ENCODE measurements at places on chromosomes 5 and 9. TPM values are rescaled to one million over a fixed set of nuclear protein-coding genes. Genes with fewer than 3 reads are reported as not detected.

- DNase-seq = no peak
These were observed 106.7 kb upstream of the NR5A1 start for GRCh38 chr9:124613849-124614248.

DNA sequence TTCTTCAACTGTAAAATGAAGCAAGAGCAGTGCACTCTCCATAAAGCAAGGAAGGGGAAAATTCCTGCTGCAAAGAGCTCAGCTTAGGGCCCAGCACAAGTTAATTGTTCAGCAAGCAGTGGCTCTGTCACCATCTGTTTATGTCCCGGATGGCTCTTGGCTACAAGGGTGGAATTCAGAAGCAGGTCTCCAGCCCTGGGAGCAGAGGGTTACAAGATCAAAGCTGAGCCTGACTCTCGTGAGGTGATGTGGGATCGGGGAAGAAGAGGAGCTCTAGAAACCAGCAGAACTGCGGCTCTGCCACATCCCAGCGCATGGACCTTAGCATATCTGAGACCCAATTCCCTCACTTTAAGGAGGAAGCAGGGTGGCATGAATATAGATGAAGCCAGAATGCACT is 25.2 kb upstream of the OLFM1 start:
- no peak for DNase-seq

DNA sequence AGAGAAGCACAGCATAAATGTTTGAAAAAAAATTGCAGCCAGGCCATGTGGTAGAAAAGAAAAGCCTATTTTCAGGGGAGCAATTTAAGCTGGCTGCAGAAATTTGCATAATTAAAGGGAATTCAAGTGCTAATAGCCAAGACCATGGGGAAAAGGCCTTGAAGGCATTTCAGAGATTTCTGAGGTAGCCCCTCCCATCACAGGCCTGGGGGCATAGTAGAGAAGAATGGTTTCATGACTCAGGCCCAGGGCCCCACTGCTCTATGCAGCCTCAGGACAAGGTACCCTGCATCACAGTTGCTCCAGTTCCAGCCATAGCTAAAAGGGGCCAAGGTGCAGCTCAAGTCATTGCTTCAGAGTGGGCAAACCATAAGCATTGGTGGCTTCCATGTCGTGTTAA is 1416.0 kb downstream of the EFNA5 start:
- no peak for DNase-seq

DNA sequence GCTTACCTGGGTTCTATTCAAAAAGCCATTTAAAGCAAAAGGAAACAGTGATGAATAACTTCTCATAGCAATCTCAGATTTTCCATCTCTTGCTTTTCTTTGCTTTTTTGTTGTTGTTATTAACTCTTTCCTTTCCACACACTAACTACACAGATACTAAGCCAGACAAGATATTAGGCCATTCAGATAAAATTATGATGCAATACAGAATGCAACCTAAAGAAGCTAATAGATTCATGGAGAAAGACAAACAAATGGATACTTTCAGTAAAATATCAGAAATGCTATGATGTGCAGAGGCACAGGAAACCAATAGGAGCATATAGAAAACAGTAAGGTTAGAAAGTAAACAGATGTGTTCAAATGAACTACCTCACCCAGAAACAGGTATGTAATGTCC is 597.0 kb upstream of the ITGA1 start:
- DNase-seq = no peak

The FAM153A gene
- polyA plus RNA-seq = 0.35 TPM

The CCL28 gene
- 0.50 TPM for polyA plus RNA-seq

The DPYSL3 gene
- polyA plus RNA-seq = 80.6 TPM

- DNase-seq = no peak
These were observed 150.7 kb upstream of the ZNF462 start for GRCh38 chr9:106712279-106712678.

The SPAAR gene
- 3.4 TPM for polyA plus RNA-seq

The CDH6 gene
- 7.4 TPM for polyA plus RNA-seq

DNA sequence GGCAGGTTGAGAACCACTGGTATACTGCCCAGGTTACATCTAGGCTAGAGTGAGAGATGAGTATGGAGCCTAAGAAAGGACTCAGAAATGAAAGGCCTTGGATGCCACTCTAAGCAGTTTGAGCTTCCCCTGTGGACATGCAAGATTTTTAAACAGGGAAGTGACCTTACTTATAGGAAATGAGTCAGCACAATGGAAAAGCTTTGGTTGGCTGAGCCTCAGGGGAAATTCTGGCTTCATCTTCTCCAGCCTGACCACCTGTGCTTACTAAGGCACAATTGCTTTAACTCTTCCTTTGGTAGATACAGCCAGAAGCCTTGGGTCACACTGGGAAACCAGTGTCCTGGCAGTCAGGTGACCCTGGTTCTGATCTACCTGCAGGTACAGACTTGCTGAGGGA is 380.2 kb upstream of the ZNF462 start:
- DNase-seq = no peak

DNA sequence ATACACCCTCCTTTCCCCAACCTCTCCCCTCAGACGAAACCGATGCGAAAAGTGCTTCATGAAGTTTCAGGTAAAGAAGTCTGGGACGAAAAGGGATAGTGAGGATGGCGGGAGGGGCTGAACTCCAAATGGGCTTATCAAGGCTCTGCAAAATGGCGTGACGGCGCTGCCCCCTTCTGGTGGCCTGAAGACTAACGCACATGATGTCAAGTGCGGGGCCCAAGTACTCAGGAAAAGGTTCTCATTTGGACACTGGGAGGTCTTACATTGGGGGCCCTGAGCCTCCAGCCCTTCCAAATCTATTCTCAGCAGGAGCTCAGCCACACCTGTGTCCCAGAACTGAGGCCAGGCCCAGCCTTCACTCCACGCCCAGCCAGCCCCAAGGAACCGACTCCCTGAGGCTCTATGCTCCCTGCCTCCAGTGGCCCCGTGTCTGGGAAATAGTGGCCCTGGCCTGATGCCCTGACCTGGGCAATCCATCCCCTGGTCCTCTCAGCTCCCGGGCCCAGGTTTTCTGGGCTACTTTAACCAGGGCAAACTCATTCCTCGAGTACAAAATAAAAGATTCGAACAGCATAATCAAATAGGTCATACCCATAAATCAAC is 119.9 kb downstream of the KCNIP1 start:
- DNase-seq = no peak

GRCh38 chr9:93649610-93650261 is 73.4 kb downstream of the PHF2 start:
- no peak for DNase-seq

The LRRTM2 gene
- 2.9 TPM for polyA plus RNA-seq

DNA sequence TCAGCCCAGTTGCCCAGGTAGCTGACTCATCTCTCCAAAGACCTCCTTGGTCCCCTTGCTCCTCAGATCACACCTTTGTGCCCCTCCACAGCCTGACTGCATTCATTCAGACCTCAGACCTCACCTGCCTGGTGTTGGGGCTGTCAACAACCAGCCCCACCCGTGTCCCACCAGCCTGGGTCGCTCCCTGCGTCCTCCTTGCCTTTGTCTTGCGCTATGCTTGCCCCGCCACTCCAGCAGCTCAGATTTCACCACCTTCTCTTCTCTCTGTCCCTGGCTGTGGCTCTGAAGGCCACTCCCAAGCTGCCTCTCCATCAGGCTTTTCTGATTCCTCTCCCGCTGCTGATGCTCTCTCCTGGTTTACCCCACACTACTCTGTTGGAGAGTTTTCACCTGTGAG is 103.5 kb downstream of the MVB12B start:
- no peak for DNase-seq

The JAKMIP2 gene
- polyA plus RNA-seq = 11.5 TPM

DNA sequence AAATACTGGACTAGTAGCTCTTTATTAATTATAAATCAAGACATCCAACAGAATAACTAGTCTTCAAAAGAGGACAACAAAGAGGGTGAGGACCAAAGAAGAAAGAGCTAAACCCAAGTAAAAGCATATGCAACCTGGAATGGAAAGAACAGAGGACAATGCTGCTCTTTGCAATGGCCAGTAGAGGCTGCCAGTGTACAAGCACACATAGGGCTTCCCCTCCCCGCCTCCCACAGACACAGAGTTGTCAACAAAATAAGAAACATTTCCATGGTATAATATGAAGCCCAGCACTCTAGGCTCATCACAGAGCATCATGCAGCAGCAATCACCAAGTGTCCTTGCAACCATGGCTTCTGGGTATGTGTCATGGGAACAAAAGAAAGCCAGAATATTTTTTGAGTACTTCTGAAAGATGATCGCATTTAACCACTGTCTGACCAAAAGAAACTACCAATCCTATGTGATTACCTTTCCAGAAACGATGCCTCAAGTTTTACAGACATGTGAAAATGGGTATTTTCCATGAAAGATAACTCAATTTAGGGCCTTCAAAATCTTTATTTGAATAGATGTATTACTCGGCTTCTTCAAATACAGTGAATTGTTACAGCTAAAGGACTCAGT is 58.1 kb downstream of the RFX3 start:
- DNase-seq = peak; percentile 55

GRCh38 chr5:81506900-81507588 is 113.1 kb upstream of the ACOT12 start:
- no peak for DNase-seq

DNA sequence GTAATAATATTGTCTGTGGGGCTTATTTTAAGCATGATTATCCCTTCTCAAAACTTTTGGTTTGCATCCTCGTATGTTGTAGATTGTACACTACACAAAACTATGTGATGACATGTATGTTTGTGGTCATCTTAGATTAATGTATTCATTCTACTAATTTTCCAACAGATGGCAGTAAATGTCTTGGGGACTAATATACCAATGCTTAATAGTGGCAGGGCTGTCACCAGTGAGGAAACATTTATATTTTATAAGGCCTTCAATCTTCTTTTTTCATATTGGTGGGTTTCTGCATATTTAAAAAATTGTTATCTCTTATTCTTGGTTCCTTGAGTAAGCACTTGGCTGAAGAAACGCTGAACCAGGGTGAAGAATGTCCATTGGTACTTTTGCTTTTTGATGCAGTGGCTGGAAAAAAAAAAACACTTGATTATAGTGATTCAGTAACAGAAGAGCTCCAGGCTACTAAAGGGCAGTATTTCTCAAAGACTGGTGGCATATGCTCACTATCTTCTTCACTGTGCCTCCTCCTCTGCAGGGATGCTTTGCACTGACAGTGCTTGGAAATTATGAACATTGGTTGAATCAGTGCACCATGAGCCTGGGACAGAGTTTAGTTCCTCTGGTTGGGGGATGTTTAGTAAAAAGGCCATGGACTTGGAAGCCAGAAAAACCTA is 530.3 kb downstream of the RASEF start:
- DNase-seq = no peak

The ACTBL2 gene
- not detected for polyA plus RNA-seq

DNA sequence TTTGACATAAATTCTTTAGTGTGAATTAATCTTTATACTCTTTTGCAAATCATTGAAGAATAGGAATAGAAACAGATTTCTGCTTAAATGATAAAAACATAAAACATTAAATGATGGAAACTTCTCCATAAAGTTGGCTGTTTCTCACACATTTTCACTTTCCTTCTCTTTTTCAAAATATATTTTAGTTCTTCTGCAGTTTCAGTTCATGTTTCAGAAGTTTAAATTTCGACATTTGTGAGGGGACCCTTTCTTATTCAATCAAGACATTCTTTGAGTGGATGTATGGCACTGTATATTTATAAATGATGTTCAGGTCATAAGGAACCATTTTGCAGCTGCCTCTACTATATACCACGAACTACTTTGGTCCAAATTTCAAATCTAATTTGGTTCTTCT is 34.6 kb downstream of the TNFAIP8 start:
- DNase-seq = no peak

DNA sequence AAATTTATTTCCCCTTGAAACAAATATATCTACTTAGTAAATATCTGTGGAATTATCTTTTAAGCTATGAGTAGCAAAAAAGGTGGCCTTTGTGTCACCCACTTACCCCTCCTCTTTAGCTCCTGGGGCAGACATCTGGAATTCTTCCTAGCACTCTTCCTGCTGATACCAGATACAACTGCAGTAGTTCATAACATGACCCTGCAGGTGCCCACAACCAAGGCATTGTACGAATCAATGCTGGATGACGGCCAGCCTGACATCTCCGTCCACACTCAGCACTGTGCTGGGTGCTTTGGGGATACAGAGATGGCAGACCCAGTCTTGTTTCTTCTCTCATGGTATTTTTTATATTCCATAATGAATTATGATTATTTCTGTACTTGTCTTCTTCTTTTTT is 152.3 kb downstream of the GOLPH3 start:
- DNase-seq = no peak

The WDR5 gene
- 32.6 TPM for polyA plus RNA-seq

DNA sequence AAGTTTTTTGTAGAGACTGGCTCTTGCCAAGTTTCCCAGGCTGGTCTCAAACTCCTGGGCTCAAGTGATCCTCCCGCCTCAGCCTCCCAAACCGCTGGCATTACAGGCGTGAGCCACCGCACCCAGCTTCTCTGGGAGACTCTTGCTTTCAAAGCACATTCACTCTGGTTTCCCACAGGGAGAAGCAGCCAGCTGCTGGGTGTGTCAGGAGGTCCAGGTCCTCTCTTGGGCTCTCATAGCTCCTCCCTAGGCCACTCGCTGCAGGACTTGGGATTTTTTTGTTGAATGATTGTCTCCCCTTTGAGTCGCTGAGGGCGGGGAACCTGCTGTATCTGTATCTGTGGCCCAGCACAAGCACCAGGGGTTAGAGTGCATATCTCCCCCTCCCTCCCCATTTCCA is 68.4 kb upstream of the RAPGEF1 start:
- no peak for DNase-seq

DNA sequence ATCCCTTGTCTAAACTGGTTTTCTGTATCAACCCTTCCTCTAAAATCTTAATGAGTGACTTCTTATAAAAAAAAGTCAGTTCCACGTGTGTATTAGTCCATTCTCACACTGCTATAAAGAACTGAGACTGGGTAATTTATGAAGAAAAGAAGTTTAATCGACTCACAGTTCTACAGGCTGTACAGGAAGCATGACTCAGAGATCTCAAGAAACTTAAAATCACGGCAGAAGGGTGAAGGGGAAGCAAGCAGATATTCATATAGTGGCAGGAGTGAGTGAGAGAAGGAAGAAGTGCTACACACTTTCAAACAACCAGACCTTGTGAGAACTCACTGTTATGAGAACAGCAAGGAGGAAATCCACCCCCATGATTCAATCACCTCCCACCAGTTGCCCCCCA is 307.8 kb upstream of the ARRDC3 start:
- DNase-seq = no peak

DNA sequence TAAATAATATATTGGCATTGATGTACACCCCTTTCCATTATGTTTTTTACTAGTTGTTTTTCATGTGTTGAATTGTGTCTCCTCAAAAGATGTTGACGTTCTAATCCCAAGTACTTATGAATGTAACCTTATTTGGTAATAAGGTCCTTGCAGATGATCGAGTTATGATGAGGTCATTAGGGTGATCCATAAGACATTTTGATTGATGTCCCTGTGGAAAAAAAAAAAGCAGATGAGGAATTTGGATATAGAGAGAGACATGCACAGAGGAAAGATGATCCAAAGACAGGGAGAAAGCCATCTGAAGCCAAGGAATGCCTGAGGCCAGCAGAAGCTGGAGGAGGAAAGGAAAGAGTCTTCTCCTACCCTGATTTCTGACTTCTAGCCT is 632.7 kb downstream of the TLR4 start:
- no peak for DNase-seq

Data from left lung (tissue), 14 donors.